Lower leg skin (tissue), 4 donors: ENCODE measurements at places on chromosomes 12 and 14.

DNA sequence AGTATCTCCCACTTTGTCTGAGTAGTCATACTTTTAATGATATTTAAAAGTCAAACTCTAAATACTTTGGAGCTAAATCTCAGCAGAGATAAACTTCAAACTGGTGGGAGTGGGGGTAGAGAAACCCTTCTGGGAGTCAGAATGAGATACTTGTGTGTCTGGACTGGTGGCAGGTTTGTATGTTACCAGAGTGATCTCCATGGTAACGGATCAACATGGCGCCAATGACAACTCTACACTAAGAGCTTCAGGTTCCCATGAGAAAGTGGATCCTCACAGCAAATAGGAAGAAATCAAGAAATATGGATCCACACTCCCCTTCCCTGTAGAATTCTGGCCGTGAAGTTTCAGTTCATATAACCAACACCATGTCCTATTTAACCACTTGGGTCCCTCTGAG, 121.9 kb downstream of the ETV6 start:
- no peak for DNase-seq

DNA sequence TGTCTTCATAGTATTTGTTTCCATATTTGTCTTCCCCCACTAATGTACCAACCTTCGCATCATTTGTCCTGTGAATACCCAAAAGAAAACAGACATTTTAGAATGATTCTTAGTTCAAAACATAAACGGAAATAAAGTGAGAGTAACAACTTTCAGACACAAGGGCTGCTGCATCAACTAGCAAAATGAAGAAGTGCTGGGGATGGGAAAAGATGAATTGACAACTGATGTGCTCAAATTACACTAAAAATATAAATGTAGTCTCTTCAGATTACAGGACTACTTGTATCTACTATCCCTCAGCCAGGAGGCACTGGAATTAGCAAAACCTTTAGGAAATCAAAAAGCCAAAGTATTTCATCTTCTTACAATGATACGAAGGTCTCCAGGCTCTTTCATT, 743 bp downstream of the NDUFA12 start:
- DNase-seq: no peak

DNA sequence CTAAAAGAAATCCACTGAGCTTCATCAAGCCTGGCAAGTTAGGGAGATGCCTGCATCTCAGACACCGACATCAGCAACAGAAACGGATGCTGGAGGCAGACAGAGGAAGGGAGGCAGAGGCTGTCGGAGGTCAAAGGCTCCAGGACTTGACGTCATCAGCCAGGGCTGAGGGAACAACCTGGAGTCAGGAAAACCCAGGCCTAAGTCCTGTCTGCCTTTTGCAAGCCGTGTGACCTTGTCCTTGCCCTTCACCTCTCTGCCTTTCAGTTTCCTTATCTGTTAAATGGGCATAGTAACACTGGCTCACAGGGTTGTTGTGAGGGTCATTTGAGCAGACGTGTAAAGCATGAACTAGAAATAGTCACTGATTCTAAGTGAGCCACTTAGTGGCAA, 194.2 kb downstream of the BCL11B start:
- no peak for DNase-seq

GRCh38 chr14:90419200-90419599, 22.4 kb downstream of the CALM1 start:
- DNase-seq: peak; percentile 64

DNA sequence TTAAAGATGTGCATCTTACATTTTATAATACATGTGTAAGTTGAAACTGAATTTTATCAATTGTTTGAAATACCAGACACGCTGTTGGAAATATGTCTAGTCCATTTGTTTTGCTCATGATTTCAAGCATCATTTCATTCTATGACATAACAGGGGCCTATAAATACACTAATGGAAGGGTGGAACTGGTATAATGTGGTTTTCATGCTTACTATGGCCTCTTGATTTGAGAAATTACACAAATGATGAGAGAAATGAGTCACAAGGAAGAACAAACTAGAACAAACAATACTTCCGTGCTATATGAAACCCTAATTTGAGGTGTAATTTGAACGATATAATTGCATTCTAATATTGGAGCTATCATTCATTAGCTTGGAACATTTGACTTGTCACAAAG, 663.4 kb downstream of the SLC16A7 start:
- no peak for DNase-seq

DNA sequence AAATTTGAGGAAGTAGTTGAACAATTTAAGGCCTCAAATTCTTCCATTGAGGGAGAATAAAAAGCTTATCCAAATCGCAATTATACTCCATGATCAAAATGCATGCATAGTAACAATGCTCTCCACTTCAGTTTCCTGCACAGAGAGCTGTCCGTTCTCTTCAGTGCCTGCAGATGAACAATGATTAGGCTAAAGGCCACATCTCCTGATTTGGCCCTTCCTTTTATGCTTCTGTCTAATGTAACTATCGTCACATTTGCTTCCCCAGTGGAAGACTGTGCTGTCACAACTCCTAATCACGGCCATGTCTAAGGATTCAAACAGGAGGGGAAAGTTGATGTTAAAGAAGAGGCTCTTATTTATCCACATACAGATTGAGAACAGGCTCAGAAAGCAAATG, 113.6 kb upstream of the NPAS3 start:
- DNase-seq: no peak

DNA sequence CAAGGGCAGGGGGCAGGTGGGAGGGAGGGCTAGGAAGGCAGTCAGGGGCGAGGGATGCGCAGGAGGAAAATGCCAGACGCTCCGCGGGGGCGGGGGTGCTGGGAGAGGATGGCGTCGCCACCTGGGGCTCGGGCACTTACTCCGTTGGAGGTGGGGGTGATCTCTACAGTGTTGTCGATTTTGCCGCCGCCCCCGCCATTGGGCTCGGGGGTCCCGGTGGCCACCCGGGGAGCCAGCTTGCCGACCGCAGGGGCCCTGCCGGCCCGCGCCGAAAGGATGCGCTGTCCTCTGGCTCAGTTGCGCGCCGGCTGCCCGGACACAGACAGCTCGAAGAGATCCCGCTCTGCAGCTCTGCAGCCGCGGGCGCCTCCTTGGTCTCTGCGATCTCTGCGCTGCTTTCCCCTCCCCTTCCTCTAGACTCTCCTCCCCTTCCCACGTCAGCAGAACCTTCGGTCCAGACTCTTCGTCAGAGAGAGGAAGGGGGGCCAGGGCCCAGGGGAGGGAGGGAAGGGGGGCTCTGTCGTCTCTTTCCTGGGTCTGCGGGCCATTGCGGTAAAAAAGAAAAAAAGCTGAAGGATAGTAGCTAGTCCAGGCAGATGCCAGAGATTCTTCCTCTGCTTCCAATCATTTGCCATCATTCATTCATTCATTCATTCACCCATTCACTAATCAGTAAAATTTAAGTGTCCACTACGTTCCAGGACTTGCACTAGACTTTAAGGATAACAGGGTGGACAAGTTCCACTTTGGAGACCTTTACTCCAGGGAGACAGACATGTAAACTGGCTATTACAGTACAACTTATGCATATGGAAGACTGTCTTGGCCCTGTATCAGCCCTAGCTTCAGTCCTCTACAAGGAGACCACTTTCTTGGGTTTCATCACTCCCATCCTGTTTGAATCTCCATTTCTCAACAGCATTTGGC, at the start of gene SLC22A17:
Gene SLC22A17 (minus strand): TSS at position 382 of the 927 bp plus-strand sequence.
- DNase-seq: peak; percentile 68

- no peak for DNase-seq
Measured at GRCh38 chr12:14710632-14711320, 14.4 kb upstream of the GUCY2C start.

DNA sequence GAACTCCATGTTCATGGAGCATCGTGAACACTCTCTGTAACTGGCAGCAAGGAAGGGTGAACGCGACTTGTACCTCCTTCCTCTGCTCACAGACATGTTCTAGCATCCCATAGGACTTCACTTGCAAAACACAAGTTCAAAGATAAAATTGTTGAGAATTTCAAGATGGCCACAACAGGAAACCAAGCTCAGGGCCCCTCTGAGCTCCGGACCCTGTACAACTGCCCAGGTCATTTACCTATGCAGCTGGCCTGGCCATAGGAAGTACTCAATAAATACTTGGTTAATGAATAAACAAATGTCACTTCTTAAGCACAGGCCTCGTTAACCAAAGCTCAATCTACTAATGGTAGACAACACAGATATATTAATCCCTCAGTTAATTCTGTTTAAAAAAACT, 11.7 kb upstream of the PPP4R4 start:
- DNase-seq: no peak

- no peak for DNase-seq
Measured at GRCh38 chr14:69877492-69877891, 1.7 kb upstream of the SMOC1 start.

DNA sequence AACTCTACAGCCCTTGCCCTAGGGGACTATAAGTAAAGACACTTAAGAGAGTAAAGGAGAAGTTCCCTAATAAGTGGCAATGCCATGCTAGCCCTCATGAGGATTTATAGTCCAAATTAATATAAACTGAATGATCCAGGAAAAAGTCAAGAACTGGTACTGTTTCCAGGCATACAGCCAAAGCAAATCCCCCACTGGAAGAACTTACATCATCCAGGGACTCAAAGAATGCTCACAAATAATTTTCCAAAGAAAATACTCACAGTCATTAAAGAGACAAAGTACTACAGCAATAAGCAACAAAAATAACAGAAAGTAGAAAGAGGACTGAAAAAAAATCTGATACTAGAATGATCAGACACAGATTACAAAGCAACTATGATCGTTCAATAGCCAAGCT, 79.7 kb upstream of the RAP1B start:
- DNase-seq: no peak

- no peak for DNase-seq
Measured at GRCh38 chr14:54774824-54775223, 127.8 kb downstream of the GCH1 start.

- no peak for DNase-seq
Measured at GRCh38 chr14:26330982-26331381, 266.9 kb downstream of the NOVA1 start.

GRCh38 chr12:49540229-49541139, 1.7 kb downstream of the KCNH3 start:
- DNase-seq: no peak

DNA sequence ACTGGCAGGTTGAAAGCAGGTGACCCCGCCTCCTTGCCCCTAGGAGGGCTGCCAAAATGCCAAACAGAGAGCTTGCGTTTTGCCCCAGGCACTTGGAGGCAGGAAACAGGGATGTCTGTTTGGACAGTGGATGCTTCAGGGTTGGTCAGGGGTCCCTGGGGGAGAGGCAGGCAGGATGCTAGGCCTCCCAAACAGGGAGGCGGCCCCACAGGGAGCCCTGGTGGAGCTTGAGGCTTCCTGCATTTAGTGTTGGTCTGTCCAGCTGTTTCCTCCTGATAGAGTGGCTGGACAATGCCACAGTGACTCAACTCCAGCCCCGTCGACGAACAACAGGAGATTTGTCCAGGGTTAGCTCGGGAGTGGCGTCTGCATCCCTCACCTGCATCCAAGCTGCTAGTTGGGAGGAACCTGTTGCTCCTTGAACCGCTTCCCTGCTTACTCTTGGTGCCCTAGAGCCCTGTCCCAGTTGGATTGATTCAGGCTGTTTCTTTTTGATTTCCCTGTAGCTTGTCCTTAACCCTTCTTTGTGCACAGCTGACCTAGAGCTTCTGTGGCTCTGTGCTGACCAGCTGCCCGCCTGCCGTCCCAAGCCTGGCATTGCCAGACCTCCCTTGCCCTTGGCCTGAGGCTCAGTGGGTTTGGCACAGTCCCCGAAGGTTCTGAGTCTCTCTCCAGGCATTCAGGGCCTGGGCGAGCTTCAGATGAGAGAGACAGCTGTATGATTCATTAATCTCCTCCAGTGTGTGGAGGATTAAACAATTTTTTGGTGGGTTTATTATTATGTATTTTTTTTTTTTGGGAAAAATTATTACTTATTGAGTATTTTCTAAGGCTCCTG, 45.9 kb downstream of the TSPAN9 start:
- DNase-seq: peak; percentile 88

GRCh38 chr12:56931474-56931978, 2.7 kb downstream of the SDR9C7 start:
- no peak for DNase-seq

DNA sequence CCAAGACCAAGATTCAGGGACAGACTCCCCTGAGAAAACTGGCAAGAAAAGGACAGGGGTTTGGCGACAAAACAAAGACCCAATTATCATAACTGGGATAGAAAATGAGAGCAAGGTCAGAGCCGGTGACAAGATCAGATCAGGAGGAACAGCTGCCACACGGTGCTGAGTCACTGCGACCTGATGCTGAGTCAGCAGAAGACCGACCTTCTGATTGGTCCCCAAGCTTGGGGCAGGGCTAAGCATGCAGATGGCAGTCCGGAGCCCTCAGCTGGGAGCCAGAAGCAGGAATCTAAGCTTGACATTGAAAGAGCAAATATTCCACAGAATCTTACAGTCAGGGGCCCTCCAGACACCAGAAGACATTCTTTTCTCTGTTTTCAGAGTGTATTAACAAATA, 19.1 kb upstream of the ARMH4 start:
- DNase-seq: peak; percentile 93

DNA sequence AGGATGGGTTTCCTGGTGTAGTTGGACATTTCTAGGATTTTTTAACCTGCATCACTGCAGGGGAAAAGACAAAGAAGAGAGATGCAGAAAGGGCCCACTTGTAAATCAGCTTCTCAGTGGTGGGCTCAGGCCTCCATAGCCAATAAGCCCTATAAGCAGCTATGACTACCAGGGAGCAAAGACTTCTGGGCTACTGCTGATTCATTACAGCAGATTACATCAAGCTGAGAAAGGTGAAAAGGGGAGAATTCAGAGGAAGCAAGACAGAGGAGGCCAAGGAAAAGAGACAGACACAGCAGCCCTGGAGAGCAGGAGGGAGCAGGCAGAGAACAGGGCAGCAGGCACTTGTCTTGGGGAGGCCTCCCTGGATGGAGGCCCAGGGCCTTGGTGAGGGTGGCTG, 95.2 kb downstream of the KCNA5 start:
- DNase-seq: no peak

- DNase-seq: peak; percentile 76
Measured at GRCh38 chr14:32073537-32074189, 3.4 kb upstream of the ARHGAP5 start.

DNA sequence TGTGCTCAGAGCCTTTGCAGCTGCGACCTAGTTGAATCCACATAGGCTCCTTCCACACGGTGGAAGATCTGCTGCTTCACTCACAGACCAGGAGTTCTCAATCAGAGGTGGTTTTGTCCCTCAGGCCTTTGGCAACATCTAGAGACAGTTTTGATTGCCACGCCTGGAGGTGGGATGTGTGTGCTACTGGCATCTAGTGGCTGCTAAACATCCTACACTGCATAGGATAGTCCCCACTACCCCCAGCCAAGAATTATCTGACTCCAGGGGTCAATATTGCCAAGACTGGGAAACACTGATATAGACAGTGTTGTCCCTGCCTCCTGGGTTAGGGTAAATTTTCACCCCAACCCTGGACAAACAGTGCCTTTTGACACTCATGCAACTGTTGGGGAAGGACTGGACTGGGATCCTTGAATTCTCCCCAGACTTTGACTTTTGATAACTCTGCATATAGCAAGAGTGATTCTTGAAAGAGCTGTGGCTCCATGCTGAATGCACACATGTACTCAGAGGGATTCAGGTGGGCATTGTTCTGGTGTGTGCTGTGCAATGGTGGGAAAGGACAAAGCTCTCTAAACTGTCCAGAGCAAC, 39.8 kb downstream of the BAZ2A start:
- no peak for DNase-seq

GRCh38 chr12:109455706-109456105, 21.4 kb downstream of the KCTD10 start:
- DNase-seq: no peak
